K562 (cell line): ENCODE measurements at places on chromosomes 3 and 15.
A peak's percentile ranks its signal among the peaks of the same experiment; 100 is the strongest.

- peak overlapping the region; percentile 58; the same call in 2 of the 3 replicates for H3K27ac ChIP-seq
- no peaks in the 10 kb centered on the region for H3K27me3 ChIP-seq
- no peaks in the 10 kb centered on the region for H3K36me3 ChIP-seq
- no peaks in the 10 kb centered on the region for H3K4me1 ChIP-seq
Measured at GRCh38 chr3:171977860-171978259, 61.5 kb upstream of the FNDC3B start.

DNA sequence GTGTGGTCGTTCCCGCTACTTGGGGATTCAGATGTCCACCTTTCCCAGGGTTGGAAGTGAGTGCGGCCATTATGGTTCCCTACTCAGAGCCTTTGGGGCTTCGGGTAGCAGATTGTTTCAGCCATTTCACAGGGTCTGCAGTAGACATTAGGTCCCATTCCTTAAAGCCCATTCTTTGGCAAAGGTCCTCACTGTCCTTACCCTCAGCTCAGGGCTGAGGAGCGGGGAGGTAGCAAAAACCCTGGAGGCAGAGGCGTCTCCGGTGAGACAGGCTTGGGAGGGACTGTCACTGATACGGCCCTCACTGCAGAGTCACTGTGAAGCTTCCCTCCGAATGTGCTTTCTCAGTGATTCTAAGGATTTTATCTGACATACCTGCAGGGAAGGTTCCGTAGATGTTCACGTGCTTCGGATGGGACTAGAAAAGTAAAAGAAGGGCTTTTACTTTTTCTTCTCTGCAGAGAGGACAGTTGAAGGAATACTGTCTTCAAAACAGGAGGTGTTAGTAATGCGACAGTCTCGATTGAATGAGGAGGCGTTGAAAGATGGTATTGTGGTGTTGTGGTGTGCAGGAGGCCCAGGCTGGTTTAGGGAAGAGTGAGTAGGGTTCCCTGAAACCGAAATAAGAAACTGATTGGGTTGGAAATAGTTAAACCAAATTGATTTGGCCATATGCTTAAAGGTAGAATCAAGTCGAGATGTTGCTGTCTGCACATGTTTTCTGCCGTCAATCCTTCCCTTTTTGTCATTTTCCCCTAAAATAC is 630 bp downstream of the ATP6V1A start:
- DNase-seq, result peak; percentile 28
- H3K4me1 ChIP-seq, result peaks cover 9% of the 10 kb centered on the region
- H3K4me3 ChIP-seq, result peak overlapping the region; percentile 90
- peaks cover 10% of the 10 kb centered on the region; the same call in 1 of the 3 replicates for H3K36me3 ChIP-seq
- H3K27ac ChIP-seq, result peak overlapping the region; percentile 88

DNA sequence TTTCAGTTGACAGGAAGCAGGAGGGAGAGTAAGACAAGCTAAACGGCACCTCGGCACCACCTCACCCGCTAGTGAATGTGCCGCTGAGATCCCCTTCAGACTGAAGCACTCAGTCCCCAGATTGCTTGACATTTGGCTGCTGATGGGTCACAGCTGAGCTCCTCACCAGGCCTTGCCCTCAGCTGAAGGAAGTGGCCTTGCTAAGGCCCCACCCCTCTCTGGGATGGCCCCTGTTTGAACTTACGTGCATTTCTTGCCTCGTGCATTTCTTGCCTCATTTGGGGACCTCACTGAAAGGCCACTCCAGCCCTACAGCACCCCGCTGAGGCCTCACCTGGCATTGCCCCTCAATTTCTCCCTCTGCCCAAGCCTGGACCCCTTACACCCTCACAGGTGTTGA is 39.8 kb downstream of the EOGT start:
- no peaks in the 10 kb centered on the region for H3K4me1 ChIP-seq
- DNase-seq, result no peak
- H3K27ac ChIP-seq, result no peak overlapping the region
- H3K36me3 ChIP-seq, result peaks cover 15% of the 10 kb centered on the region; the same call in 1 of the 3 replicates
- H3K27me3 ChIP-seq, result no peaks in the 10 kb centered on the region; the same call in 1 of the 2 replicates

DNA sequence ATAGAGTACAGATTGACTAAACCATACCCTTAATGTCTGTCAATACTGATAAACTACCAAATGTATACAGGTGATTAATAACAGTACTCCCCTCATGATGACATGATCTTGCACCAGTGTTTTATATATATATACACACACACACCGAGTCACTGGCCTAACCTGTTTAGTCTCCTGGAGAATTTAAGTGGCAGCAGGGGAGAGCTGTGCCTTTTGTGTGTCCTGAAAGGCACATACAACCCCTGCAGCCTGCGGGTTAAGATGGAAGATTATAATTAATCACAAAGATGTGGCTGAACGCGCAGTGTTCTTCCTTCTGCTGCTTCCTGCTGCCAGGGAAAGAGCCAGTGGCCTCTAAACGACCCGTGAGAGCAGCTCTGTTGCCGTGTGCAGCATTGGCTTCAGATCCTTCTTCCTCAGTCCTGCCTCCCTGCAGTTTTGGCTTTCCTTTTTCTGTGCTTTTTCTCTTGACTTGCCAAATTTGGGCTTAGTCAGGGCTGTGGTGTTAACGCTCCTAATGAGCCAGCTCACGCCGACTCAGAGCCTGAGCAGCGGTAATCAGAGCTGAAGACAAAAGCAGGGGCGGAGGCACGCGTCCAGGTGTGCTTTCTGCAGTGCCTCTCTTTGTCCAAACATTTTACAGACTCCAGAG is 42.5 kb upstream of the UBE3A start:
- H3K4me3 ChIP-seq, result no peak overlapping the region
- DNase-seq, result no peak
- no peaks in the 10 kb centered on the region for H3K4me1 ChIP-seq
- no peaks in the 10 kb centered on the region for H3K36me3 ChIP-seq
- H3K27ac ChIP-seq, result no peak overlapping the region
- H3K27me3 ChIP-seq, result no peaks in the 10 kb centered on the region

DNA sequence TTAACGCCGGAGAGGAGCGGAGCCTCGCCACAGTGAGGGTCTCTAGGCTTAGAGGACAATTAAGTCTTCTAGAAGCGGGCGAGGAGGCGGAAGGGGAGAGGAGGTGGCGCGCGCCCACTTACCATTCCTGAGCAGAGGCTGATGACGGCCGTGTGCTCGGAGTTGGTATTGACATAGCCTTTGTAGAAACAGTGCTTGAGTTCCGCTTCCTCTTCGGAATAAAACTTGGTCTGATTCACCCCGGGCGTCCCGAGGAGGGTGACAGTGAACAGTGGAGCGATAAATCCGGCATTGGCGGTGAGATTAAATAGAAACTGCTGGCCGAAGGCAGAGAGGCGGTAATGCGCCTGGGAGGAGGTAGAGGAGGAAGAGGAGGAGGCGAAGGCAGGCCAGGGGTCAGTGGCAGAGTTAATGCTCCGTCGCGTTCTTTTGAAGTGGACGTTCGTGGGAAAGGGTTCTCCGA is 1.3 kb downstream of the ADAMTS9 start:
- peaks cover 7% of the 10 kb centered on the region for H3K27me3 ChIP-seq
- H3K4me3 ChIP-seq, result peak overlapping the region; percentile 15; the same call in 1 of the 2 replicates
- no peak for DNase-seq
- H3K36me3 ChIP-seq, result no peaks in the 10 kb centered on the region
- H3K27ac ChIP-seq, result no peak overlapping the region

- H3K4me3 ChIP-seq, result no peak overlapping the region
- no peak overlapping the region for H3K27ac ChIP-seq
- no peak for DNase-seq
- no peaks in the 10 kb centered on the region for H3K4me1 ChIP-seq
- no peaks in the 10 kb centered on the region for H3K36me3 ChIP-seq
- no peaks in the 10 kb centered on the region; the same call in 1 of the 2 replicates for H3K27me3 ChIP-seq
Measured at GRCh38 chr15:60494108-60494507, 15.2 kb upstream of the ICE2 start.

- H3K27me3 ChIP-seq, result no peaks in the 10 kb centered on the region
- H3K36me3 ChIP-seq, result peaks cover 17% of the 10 kb centered on the region; the same call in 1 of the 3 replicates
- DNase-seq, result no peak
- no peaks in the 10 kb centered on the region for H3K4me1 ChIP-seq
- no peak overlapping the region for H3K27ac ChIP-seq
Measured at GRCh38 chr3:37395286-37395685, 220.9 kb upstream of the LRRFIP2 start.

DNA sequence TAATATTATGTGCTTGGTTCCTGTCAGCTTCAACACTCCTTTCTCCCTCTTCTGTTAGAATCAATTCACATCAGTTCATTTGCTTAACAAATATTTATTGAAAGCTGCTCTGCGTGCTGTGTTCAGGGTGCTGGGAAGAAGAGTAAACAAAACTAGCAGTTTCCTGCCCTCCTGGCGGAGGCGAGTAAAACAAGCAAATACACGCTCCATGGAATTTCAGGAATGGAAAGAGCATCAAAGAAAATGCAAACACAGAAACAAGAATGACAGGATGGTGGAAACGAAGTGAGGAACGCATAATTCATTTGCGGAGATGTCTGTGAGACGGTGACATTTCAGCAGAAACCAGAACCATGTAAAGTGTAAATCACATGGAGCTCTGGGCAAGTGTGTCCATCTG is 49.4 kb upstream of the SPTSSB start:
- H3K27ac ChIP-seq, result no peak overlapping the region
- no peak for DNase-seq
- H3K36me3 ChIP-seq, result no peaks in the 10 kb centered on the region
- no peaks in the 10 kb centered on the region for H3K27me3 ChIP-seq
- no peaks in the 10 kb centered on the region for H3K4me1 ChIP-seq

- no peak overlapping the region for H3K27ac ChIP-seq
- H3K27me3 ChIP-seq, result peaks cover 27% of the 10 kb centered on the region
- H3K4me3 ChIP-seq, result no peak overlapping the region
- no peaks in the 10 kb centered on the region for H3K4me1 ChIP-seq
- H3K36me3 ChIP-seq, result no peaks in the 10 kb centered on the region
Measured at GRCh38 chr3:129958755-129959154, 15.8 kb upstream of the TRH start.

DNA sequence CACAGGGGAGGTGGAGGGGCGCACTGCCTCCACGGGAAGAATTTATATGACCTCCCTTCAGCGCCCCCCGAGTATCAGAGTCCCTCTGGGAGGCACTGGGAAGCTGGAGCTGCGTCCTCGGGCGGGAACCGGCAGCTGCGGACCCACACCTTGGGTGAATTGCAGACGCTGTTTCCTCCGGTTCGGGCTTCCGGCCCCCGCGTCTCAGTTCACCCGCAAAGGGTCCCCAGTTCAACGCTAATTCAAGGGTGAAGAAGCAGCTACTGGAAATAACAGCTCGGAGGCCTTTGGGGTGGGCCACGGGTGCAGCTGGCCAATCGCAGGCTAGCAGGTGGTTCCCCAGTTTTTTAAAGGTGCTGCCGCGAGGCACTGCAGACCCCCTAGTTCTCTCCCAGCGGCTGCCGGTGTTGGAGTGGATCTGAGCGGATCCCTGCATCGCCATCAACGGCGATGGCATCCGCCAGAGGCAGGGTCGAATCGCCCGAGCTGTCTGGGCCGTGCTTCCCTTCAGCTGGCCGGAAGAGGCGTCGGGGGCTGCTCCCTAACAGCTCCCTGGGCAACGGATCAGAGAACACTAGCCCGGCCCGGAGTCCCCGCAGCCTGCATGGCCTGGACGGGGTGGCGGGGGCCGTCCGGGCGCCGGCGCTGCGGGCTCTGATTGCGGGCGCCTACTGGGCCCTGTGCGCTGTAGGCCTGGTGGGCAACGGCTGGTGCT is 19.4 kb upstream of the ADAMTS7 start:
- H3K36me3 ChIP-seq, result no peaks in the 10 kb centered on the region
- no peaks in the 10 kb centered on the region for H3K4me1 ChIP-seq
- peaks cover 50% of the 10 kb centered on the region for H3K27me3 ChIP-seq
- no peak overlapping the region for H3K27ac ChIP-seq
- DNase-seq, result no peak
- no peak overlapping the region for H3K4me3 ChIP-seq

DNA sequence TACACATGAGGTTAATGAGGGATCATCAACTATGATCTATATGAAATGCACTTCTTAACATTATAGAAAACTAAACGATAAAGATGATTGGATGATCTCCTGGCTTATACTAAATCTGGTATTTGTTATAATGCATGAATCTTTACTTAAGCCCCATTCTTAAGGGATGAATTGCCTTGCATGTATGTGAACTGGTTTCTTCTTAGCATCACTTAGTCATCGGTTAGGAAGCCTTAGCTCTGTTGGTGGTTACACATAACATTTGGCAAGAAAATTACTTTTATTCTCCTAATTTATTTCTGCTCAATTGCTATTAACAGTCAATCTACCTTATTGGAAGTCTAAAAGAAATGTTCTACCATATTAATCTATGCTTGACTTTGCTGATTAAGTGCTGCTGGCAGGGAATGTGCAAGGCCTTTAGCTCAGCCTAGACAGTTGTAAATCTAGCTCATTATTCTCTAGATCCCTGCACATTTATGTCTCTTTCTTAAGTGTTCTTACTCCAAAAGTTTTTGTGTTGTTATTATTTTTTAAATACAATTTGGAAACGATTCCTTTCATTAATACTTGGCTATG is 356.0 kb downstream of the ZPLD1 start:
- H3K27ac ChIP-seq, result no peak overlapping the region
- no peaks in the 10 kb centered on the region for H3K4me1 ChIP-seq
- no peak for DNase-seq
- H3K4me3 ChIP-seq, result no peak overlapping the region
- H3K27me3 ChIP-seq, result no peaks in the 10 kb centered on the region
- H3K36me3 ChIP-seq, result no peaks in the 10 kb centered on the region

DNA sequence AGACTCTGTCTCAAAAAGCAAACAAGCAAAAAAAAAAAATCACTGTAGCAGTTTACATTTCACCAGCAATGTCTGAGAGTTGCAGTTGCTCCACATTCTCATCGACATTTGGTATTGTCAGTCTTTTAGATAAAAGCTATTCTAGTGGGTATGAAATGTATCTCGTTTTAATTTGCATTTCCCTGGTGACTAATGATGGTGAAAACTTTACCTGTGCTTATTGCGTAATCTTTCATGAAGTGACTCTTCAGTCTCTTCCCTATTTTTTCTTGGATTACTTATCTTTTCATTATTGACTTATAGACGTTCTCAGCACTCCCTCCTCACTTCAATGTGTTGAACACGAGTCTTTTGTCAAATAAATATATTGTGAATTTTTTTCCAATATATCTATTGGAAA is 37.2 kb upstream of the CLSTN2 start:
- H3K27me3 ChIP-seq, result no peaks in the 10 kb centered on the region
- no peaks in the 10 kb centered on the region for H3K36me3 ChIP-seq
- H3K4me1 ChIP-seq, result no peaks in the 10 kb centered on the region
- H3K27ac ChIP-seq, result no peak overlapping the region
- DNase-seq, result no peak

DNA sequence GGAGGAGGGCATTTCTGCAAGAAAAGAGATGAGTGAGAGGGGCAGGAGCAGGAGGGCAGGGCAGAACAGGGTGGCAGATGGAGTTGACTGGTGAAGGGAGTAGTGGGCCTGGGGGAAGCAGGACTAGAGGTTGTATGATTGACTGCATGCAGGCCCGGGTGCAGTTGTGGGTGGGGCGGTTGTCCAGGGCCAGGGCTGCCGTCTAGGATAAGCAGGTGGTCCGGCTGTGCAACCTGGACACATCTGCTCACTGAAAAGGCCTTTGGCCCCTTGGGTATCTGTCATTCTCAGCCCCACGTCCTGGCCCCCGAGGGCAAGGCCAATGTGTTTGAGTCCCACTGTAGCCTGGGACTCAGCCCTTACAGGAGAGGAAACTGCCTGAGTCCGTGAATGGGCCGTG is 25.4 kb downstream of the ALS2CL start:
- no peaks in the 10 kb centered on the region for H3K36me3 ChIP-seq
- peaks cover 91% of the 10 kb centered on the region for H3K27me3 ChIP-seq
- no peak for DNase-seq
- no peak overlapping the region for H3K27ac ChIP-seq

GRCh38 chr3:146091397-146091796 is 69.6 kb downstream of the PLOD2 start:
- no peaks in the 10 kb centered on the region for H3K4me1 ChIP-seq
- no peak overlapping the region for H3K27ac ChIP-seq
- H3K36me3 ChIP-seq, result no peaks in the 10 kb centered on the region
- no peak overlapping the region for H3K4me3 ChIP-seq

GRCh38 chr3:105598042-105598796 is 231.5 kb downstream of the ALCAM start:
- DNase-seq, result no peak
- H3K27me3 ChIP-seq, result no peaks in the 10 kb centered on the region
- no peaks in the 10 kb centered on the region for H3K36me3 ChIP-seq
- no peaks in the 10 kb centered on the region for H3K4me1 ChIP-seq
- no peak overlapping the region for H3K4me3 ChIP-seq
